ENCODE measurements at places on chromosomes 4 and X. TPM values are rescaled to one million over a fixed set of nuclear protein-coding genes. Genes with fewer than 3 reads are reported as not detected.

The FGFBP2 gene
- polyA plus RNA-seq: 0.34 TPM

The FRG1 gene
- polyA plus RNA-seq: 19.1 TPM

The ARHGAP36 gene
- not detected for polyA plus RNA-seq

GRCh38 chr4:182510836-182511235, 267.6 kb downstream of the TENM3 start:
- DNase-seq: no peak

The TMPRSS11A gene
- polyA plus RNA-seq: not detected

The PF4V1 gene
- not detected for polyA plus RNA-seq

DNA sequence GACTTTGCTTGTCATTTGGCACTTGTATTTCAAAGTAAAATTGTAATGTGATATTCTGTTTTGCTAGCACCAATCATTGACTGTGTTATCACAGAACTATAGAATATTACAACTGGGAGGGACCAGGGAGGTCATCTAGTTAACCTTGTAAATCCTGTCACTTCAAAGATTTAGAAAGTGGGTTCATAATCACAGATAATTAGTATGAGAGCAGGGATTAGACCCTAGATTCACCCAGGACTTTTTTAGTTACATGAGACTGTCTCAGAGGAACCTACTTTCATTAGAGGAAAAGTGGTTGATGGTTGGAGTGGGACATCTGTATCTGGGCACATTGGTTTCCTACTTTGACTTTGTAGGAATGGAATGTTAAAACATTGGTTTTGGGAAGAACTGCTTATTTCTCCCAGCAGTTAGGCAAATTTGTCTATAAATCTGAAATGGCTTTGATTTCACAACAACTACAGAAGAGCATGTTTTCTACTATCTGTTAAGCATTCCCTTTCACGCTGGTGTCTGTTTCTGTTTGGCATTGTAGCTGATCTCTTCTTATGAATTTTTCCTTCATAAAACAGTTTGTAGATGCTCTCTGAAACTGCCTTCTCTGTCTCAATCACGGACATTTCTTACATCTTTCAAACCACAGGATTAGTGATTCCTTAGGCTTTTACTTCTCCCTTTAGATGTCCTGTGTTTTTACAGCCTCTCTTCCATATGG, 144.1 kb downstream of the DIPK2B start:
- no peak for DNase-seq

DNA sequence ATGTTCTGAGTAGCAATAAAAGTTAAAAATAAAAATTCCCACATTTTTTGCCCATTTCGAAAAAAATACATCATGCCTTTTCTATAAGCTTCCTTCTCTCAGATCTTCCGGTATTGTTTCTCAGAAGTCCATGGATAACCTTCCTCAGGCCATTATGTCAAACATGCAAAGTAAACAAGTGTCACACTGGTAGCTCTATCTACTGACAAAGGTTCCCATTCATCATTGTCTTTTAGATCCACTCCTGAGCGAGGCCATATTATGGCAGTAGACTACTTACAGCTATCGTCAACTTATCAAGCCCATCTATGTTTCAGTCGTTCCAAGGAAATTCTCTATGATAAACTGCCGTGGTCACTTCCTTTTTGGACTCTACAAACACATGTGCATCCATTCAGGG, 1068.2 kb downstream of the GLUD2 start:
- DNase-seq: no peak

DNA sequence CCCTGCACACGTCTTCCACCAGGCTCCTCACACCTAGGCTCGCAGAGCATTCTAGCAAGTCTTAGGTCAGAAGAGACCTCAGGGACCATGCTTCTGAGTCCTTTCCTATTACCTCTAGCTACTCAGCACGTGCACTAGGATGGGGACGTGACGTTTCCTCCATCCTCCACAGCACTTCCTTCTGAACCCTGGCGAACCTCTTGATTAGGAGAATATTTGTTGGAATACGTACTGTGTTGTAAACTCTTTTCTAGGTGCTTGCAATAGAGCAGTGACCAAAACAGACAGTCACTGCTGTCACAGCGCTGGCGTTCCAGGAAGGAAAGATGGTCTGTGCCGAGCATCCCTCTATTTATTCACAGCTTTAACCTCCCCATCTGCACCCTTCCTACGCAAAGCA, 12.9 kb upstream of the TENM3 start:
- no peak for DNase-seq

DNA sequence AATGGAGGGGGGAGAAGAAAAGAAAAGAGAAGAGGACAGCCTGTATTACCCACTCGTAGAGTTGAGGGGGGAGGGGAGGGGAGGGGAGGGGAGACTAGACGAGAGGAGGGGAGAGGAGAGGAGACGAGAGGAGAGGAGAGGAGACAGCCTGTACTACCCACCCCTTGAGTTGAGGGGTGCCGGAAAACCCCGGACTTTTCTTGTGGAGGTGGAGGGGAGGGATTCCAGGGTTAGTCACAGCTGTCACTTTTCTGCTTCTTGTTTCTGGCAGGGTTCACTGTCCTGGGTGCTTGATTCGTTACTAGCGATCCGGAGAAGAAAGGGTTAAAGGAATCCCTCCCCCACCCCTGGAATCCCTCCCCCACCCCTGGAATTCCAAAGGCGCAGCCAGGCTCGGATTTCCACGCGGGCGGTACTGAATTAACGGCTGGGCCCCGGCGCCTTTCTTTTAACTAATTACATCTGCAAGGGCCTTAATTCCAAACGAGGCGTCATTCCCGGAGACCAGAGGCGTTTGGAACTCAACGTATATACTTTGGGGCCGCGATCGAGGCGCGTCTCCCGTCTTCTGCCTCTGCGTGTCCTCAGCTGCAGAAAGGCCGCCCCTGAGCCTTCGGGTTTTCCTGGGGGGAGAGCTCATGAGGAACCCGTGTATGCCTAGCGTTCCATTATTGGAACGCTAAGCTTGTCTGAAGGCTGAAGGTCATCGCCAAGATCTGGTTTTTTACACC, 20.1 kb upstream of the CSF2RA start:
- DNase-seq: no peak

DNA sequence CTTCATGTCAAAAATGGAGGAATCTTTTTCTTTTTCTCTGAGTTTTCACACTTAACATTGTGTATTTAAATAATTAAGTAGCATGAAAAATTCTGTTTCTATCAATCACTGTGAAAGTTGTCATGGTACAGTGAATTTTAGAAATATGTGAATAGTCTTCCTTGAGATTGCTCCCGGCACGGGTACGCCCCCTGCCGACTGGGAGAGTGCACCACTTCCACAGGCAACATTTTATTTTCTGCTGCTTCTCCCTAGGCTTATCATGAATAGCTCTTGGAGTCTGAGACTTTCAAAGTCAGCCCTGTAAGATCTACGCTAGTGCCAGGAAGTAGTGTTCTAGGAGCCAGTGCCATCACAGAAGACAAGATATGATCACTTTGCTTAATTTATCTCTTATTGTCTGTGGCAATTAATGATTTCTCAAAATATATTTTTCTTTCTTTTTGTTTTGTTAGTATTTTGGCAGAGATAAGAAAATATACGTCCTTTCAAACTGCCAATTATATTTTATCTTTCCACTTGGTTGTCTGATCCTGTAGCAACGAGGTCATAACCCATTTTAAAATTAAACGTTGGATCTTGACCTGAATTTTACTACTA, 763.8 kb upstream of the AADAT start:
- DNase-seq: peak; percentile 78

- no peak for DNase-seq
Observed at GRCh38 chr4:1612278-1613098, 71.6 kb downstream of the FAM53A start.

- DNase-seq: no peak
Observed at GRCh38 chrX:45824471-45824870, 623.8 kb upstream of the DIPK2B start.

GRCh38 chrX:79524642-79525041, 157.5 kb upstream of the ITM2A start:
- no peak for DNase-seq

DNA sequence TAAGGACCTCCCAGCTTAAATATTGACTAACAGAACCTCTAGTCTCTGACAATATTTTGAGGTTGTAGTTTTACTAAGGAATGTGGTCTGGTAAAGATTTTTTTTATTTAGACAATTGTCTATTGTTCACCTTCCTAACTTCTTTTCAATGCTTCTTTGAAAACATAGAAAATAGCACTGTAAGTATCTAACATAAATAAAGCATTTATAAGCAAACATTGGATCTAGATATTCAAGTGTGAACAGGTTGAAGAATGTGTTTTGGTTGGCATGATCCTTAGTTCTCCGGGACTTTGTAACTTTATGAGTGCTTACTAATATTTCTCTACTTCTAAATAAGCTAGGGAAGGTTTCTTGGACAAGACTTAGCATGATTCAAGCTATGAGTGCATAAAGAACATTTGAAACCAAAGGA, 285.4 kb upstream of the ARSJ start:
- no peak for DNase-seq

The FRAS1 gene
- 6.5 TPM for polyA plus RNA-seq

GRCh38 chrX:108601276-108601675, 135.1 kb downstream of the IRS4 start:
- DNase-seq: no peak

- DNase-seq: no peak
Observed at GRCh38 chr4:40238700-40239548, 42.1 kb downstream of the RHOH start.

GRCh38 chr4:83785891-83786290, 250.0 kb downstream of the GPAT3 start:
- DNase-seq: no peak

- no peak for DNase-seq
Observed at GRCh38 chr4:81148576-81148975, 66.4 kb downstream of the PRKG2 start.

- DNase-seq: no peak
Observed at GRCh38 chr4:148182230-148182911, 259.8 kb downstream of the NR3C2 start.

The GLRA3 gene
- 0.04 TPM for polyA plus RNA-seq

GRCh38 chr4:89556601-89557305, 249.2 kb upstream of the GPRIN3 start:
- no peak for DNase-seq

GRCh38 chr4:20408611-20409010, 156.9 kb downstream of the SLIT2 start:
- DNase-seq: no peak

DNA sequence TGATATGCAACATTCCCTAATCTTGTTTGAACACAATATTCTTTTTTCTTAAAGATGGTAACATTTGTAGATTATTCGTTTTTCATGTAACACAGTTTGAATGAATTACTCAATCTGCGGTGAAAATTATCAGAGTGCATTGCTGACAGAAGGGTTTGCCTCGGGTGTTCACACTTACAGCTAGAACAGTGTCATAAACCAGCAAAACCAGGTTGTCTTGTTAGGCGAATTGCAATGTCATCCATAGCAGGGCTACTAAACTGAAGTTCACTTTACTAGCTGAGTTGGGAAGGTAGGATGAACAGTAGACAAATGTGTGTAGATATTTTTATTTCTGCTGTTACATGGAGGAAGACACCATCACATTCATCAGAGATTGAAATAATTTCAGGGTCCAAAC, 98.9 kb downstream of the SLC39A8 start:
- DNase-seq: no peak

DNA sequence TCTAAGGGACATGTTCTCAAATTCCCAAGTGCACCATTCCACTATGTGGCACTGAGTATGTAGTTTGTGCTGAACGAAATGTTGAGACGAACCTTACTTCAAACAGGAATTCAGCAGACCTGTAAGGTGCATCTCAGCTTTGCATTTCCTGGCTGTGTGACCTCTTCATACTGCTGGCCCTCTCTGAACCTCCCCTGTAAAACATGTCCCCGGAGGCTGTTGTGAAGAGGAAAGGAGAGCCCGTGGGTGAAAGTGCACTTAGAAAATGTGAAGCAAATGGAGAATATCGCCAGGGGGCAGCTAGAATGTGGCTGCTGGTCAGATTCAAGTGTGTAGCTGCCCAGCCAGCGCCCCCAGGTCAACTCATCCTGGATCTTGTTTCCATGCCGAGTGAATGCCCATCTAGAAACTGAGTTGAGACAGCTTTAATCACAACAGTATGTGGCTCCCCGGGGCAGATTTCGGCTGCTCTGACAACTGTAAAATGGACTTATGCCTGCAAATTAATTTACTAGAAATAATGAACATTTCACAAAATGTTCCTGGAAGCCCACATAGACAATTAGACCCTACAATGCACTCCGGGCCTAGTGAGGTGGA, 263.3 kb downstream of the EVC2 start:
- DNase-seq: no peak

DNA sequence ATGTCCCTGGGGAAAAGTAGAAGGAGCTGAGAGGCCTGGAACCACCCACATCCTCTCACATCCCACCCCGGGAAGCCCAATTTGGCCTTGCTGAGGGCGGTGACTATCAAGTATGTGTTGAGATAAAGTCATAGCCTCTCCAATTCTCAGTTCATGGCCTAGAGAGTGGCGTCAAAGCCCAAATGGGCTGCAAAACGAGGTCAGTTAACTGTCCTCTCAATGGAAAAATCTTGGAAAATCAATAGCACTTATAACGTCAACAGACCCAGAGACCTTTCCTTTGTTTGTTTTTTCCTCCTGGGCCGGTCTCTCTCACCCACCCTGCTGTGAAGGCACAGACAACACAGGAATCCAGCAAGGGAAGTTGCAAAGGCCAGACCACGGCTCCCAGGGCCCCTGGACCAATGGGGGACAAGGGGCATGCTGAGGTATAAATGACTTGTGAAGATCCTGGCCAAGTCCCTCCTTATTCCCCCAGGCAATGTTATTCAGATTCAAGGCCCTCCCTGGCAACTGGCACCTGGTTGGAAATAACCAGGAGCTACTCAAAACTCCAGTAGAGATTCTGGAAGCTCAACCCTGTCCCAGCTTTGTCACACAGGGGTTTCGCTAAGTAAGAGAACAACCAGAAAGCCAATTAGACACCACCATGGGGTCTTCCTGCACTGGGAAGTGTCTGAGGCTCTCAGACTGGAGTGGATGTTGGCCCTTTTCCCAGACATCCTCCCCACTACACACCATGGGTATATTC, 38.6 kb downstream of the TSC22D3 start:
- peak; percentile 40 for DNase-seq

- DNase-seq: no peak
Observed at GRCh38 chr4:181933471-181933870, 309.7 kb upstream of the TENM3 start.

- no peak for DNase-seq
Observed at GRCh38 chr4:133969202-133969848, 232.3 kb downstream of the PABPC4L start.

GRCh38 chrX:96455078-96455477, 229.6 kb upstream of the DIAPH2 start:
- DNase-seq: no peak

GRCh38 chrX:1060562-1060960, 151.9 kb downstream of the CRLF2 start:
- DNase-seq: no peak

The MAGEB1 gene
- polyA plus RNA-seq: not detected

The SPP1 gene
- polyA plus RNA-seq: 78.8 TPM

The STOX2 gene
- polyA plus RNA-seq: 3.5 TPM
